ENCODE measurements at places on chromosomes 11 and 22.

- DNase-seq = no peak
These were observed 1.4 kb downstream of the KCNC1 start for GRCh38 chr11:17735818-17736578.

- DNase-seq = no peak
These were observed 2.0 kb downstream of the GRK2 start for GRCh38 chr11:67268081-67268961.

DNA sequence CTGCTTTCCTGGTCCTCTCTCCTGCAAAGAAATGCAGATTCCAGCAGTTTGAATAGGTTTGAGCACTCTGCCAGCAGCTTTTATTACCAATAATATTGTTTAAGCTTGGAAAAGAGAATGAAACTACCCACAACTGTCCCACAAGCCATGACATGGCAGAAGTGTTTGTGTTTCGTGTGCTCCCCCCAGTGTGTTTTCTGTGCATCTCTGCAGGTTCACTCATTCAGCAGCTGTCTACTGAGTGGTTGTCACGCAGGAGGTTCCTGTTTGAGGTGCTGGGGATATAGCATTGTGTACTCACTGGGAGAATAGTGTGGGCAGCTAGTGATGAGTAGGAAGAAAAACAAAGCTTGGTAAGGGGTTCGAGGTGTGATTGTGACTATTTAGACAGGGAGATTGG lies 55.3 kb upstream of the SUSD2 start:
- no peak for DNase-seq

DNA sequence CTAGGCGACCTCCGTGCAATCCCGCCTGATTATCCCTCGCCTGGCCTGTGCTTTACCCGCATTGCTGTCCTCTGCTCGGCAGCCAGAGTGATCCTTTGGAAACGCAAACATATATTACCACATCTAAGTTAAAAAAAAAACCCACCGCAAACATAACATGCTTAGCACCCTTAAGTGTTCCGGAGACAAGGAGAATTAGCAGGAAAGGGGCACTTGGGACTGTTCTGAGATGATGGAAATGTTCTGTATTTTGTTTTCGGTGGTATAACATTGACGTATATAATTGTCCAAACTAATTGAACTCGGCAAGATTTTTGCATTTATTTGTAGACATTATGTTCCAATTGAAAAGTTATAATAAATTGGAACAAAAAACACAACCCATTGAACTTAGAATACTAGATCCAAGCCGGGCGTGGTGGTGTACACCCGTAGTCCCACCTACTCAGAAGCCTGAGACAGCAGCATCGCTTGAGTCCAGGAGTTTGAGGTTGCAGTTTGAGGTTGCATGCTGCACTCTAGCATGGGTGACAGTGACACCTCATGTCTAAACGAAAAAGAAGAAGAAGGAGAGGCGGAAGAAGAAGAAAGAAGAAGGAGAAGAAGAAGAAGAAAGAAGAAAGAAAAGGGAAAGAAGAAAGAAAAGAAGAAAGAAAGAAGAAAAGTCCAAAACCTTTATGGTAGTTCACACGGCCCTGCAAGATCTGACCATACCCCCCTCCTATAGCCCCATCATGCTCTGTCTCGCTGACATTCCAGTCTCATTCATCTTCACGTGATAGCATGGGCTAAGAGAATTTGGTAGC lies 604 bp upstream of the POLR3H start:
- DNase-seq = no peak

DNA sequence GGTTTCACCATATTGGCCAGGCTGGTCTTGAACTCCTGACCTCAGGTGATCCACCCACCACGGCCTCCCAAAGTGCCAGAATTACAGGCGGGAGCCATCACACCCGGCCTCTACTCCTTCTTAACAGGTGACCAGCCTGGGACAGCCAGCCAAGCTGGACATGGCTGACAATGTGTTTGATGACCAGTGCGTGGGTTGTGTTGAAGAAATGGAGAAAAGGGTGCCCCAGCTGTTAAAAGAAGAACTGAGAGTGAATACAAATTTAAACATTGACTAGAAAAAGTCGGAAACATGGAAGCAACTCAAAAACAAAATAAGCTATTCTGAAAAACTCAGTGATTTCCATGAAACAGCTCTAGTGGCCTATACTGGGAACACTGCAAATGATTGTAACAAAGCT lies 86.5 kb upstream of the CLPB start:
- no peak for DNase-seq

DNA sequence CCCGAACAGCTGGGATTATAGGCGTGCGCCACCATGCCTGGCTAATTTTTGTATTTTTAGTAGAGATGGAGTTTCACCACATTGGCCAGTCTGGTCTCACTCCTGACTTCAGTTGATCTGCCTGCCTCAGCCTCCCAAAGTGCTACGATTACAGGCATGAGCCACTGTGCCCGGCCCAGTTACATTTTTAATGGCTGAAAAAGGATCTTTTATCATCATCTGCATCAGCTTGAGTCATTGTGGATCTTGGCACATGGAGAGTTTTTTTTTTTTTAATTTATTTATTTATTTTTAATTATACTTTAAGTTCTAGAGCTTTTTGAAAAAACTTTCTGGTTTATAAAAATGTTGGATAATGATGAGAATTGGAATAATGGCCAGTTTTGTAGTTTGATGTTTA lies 8.6 kb downstream of the IGHMBP2 start:
- DNase-seq = no peak

GRCh38 chr22:44570476-44571445 lies 72.7 kb upstream of the RTL6 start:
- DNase-seq = no peak

- no peak for DNase-seq
These were observed 77.1 kb downstream of the TP53I11 start for GRCh38 chr11:44873537-44873936.

DNA sequence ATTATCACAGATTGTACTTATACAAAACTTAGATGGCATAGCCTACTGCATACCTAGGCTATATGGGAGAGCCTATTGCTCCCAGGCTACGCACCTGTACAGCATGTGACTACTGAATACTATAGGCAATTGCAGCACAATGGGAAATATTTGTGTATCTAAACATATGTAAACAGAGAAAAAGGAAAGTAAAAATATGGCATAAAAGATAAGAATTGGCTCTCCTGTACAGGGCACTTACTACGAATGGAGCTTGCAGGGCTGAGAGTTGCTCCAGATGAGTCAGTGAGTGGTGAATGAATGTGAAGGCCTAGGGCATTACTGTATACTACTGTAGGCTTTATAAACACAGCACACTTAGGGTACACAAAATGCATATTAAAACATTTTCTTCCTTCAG lies 13.2 kb downstream of the APOL6 start:
- no peak for DNase-seq

DNA sequence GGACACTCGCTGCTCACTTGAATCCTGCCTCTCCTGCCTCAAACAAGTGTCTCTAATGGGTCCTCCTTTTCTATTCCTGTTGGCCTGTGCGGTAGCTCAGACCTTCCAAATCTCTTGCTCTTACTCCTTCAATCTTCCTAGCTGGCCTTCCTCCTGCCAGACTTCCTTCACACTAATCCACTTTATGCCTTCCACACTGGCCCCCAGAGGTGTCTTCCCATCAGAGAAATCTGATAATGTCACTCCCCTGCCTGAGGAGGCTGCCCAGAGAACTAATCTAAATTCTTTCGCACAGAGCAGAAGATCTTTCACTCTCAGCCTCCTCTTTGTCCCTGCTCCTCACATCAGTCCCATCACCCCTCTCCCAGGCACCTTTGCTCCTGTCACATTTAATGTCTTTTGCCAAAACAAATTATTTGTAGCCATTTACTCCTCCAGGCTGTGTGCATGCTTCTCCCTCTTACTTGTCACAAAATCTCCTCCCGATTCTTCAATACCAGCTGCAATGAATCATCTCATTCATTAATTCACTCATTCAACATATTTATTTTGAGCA lies 175.7 kb downstream of the MAML2 start:
- DNase-seq = no peak

- DNase-seq = no peak
These were observed 3.2 kb downstream of the AMOTL1 start for GRCh38 chr11:94771390-94771789.

- no peak for DNase-seq
These were observed 138.3 kb downstream of the TMEM135 start for GRCh38 chr11:87176044-87176443.

DNA sequence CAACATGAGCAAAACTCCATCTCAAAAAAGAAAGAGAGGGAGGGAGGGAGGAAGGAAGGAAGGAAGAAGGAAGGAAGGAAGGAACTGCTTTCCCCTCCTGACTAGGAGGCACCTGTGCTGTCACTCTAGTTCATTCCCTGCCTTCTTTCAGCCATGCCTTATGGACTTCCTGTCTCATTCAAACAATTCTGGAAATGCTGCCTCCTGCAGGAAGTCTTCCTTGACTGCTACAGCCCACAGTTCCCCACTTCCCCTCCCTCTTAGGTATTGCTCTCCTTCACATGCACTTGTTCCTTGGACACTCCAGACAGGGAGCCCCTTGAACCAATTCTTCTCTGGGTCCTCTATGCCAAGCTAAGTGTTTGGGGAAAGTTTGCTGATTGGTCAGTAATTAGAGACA lies 31.6 kb upstream of the WNT11 start:
- no peak for DNase-seq

GRCh38 chr22:43376765-43377547 lies 33.8 kb upstream of the SCUBE1 start:
- no peak for DNase-seq

GRCh38 chr11:116537709-116538108 lies 235.1 kb downstream of the BUD13 start:
- no peak for DNase-seq

DNA sequence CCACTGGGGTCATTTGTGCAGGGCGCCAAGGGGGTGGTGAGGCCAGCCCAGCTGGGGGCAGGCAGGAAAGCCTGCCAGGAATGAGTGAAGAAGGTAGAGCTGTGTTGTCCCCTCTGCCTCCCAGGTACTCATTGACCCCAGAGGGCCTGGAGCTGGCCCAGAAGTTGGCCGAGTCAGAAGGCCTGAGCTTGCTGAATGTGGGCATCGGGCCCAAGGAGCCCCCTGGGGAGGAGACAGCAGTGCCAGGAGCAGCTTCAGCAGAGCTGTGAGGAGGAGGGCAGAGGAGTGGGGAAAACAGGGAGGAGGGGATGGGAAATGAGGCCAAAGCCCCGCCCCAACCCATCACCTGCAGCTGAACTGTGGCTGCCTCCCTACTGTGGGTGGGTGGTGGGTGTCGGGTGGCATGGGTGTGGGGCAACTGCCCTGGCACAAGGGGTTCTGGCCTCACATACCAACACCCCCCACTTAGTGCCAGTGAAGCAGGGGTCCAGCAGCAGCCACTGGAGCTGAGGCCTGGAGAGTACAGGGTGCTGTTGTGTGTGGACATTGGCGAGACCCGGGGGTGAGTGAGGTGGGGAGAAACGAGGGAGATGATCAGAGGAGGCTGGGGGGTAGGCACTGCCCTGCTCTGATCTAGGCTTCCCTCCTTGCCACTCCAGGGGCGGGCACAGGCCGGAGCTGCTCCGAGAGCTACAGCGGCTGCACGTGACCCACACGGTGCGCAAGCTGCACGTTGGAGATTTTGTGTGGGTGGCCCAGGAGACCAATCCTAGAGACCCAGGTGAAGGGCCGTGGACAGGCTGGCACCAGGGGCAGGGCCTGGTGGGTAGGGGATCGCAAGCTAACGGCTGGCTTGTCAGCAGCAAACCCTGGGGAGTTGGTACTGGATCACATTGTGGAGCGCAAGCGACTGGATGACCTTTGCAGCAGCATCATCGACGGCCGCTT lies 3.0 kb downstream of the MUS81 start:
- DNase-seq = no peak

DNA sequence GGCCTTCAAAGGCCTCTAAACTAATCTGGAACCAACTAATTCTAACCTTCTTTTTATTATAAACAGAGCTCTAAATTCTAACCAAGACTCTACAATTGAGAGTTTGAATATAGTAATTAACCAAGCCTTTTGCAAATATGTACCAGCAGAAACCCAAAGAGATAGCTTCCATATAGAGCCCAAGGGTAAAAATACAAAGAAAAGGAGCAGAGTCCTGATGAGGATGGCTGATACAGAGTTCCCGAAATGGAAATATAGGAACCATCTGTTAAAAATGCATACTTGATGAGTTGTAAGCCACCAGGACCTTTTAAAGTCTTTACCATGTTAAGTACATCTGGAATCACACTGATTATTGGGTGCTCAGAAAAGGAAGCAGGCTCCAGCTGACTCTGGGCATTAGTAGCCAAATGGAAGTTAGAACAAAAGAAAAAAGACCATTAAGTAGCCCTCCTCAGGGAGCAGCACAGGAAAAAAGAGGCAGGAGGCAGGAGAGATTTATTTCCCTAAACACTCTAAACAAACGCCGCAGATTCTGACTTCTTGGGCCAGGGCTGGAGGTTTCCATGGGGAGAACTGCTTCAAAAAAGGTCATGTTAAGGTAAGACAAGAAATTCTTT lies 463.1 kb upstream of the FAT3 start:
- no peak for DNase-seq

DNA sequence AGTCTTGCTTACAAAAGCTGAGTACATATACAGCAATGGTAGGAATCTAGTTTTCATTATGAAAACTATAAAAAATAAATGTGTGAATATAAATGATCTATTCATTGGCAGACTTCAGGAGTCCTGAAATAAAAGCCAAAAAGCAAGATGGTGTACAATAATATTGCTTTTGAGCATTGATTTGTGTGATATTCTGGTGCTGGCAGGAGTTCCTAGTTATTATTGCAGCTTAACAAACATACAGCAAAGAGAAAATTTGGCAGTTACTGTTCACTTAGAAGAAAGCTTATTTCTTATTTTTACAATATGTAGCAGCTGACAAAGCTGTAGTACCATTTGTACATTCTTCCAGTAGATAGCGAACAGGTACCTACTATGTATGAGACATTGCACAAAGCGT lies 1518.9 kb upstream of the TENM4 start:
- DNase-seq = no peak

- DNase-seq = no peak
These were observed 475.9 kb upstream of the B3GAT1 start for GRCh38 chr11:134887896-134888295.

DNA sequence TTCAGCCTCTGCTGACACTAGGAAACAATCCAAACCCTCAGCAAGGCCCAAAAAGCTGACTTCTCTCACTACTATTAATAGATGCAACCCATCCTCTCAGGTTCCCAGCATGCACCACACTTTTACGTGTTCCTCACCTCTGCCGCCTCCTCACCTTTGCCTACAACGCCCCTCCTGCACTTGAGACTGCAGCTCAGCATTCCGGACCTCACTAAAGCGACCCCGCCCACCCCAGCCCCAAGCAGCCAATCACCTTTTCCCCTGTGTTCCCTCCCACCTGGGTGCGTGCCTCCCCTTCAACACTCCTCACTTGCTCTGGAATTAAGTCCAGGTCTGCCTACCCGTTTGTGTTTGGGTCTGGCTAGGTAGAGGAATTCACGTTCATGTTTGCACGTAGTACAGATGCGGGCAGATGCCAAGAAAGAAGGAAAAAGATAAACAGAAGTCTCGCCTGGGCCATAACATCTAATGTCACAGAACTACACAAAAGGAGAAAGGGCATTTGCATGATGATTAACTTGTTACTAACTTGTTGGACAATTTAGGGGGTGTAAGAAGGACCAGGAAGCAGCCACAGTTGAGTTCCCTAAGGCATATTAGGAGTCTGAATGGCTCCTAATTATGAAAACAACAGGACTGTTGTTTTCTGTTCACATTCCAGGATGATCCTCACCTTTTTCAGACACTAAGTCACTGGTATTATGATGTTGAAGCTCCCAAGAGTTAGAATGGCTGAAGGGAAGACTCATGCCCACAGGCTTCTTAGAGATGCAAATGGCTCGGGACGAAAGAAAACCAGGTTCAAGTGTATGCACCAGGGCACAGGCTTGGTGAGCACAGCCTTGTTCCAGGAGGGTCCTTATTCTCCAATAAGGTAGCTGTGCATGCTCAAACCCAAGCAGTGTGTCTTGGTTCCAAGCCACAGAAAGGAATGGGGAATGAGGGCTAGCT lies 102.2 kb downstream of the MICAL3 start:
- no peak for DNase-seq

- no peak for DNase-seq
These were observed 12.2 kb downstream of the PHLDB1 start for GRCh38 chr11:118619444-118620197.
